Caki2 (cell line): ENCODE measurements at places on chromosomes 5 and 9. TPM values are rescaled to one million over a fixed set of nuclear protein-coding genes. Genes with fewer than 3 reads are reported as not detected.

DNA sequence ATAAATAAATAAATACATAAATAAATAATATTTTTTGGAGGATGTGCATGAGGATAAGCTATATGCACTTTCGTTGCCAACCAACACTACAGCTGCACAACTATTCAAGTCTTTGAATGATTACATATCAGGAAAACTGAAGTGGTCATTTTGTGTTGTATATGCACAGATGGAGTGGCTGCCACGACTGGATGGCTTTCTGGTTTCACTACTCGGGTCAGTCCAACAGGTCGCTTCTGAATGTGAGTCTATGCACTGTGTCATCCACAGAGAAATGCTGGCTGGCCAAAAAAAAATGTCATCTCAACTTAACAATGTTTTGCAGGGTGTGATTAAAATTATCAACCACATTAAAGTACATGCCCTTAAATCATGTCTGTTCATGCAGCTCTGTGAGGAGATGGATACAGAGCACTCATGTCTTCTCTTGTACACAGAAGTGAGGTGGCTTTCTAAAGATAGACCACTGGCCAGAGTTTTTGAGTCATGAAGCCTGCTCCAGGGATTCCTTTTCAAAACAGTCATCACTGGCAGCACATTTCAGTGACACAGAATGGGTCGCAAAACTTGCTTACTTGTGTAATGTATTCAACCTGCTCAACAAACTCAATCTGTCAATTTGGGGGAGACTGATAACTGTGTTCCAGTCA lies 589.8 kb upstream of the CYLC2 start:
- no peak for DNase-seq

DNA sequence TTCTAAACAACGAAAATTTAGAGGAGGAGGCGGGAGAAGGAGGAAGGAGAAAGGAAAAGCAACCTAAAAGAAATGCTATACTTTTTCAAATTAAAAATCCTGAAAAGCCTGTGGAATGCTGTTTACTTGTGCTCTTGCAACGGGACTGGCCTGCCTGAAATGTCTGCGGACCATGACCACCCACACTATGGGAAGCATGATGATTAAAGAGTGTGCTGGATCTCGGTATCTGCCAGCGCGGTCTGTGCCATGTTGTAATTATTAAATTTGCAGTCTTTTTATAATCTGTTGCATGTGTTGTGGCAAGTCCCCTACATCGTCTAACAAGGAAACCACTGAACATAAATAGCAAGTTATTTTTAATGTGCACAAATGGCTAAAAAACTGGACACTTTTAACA lies 111.4 kb downstream of the FANCC start:
- DNase-seq: no peak

GRCh38 chr9:93041108-93041802 lies 17.2 kb upstream of the SUSD3 start:
- no peak for DNase-seq

DNA sequence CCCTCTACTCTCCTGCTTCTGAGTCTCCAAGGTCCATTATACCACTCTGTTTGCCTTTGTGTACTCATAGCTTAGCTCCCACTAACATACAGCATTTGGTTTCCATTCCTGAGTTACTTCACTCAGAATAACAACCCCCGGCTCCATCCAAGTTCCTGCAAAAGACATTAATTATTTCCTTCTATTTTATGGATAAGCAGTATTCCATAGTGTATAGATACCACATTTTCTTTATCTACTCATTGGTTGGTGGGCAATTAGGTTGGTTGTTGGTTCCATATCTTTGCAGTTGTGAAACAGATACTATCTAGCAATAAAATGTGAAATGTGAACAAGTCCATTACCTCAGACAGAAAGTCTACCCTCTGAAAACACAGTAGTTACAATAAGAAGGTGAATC lies 110.3 kb downstream of the DOCK8 start:
- DNase-seq: no peak

GRCh38 chr9:34125681-34126206 lies 754 bp downstream of the DCAF12 start:
- DNase-seq: no peak

DNA sequence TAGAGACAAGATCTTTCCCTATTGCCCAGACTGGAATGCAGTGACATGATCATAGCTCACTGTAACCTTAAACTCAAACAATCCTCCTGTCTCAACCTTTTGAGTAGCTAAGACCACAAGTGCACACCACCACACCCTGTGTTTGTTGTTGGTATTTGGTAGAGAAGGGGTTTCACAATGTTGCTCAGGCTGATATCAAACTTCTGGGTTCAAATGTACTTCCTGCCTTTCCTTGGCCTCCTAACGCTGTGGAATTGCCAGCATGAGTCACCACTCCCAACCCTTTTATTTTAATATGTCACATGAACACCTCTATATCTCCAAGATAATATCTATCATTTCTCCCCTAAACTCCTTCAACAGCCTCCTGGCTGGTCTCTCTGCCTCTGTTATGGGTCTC lies 719.0 kb downstream of the PTPRD start:
- peak; percentile 1 for DNase-seq

DNA sequence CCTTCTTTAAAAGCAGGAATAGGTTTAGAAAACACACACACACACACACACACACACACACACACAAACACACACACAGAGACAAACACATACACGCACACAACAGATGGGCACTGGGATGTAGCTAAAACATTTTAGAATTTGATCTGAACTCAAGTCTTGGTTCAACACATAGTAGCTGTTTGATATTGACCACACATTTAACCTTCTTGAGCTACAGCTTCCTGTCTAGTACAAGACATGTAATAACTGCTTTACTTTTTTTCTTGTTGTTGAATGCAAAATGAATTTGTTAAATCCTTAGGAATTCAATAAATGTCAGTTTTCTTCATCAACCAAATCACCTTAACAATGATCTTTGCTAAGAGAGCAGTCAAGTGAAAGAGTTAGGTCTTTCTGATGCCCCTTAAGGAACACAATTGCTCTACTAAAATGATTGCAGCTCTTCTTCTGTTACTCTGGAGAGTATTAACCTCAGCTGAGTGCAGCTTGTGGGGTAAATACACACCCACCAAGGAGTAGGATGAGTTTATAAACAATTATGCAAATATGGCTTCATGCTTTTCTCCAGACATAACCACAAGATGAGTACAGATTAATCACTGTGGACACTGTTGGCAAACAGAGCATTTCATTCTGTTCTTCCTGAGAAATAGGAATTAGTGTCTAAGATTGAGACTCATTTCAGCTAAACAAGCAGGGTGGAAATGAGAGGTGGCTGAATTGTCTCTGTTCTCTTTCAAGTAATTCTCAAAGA lies 302.9 kb upstream of the PAPPA start:
- DNase-seq: no peak

DNA sequence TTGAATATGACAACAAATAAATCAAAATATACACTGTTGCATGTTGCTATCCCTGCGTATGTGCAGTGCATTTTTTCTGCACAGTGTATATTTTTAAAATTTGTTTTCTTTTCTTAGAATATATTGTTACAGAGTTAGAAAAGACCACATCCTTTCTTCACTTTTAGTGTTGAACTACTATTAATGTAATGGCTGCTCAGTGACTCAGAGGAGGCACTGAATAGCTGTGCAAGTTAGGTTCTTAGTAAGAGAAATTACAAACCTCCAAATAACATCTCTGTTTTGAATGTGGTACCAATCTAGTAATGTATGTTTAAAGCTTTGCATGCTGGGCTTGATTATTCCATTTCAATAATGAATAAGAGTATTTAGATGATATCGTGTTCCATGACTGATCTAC lies 208.9 kb upstream of the PRR16 start:
- no peak for DNase-seq

RNF208 gene
- total RNA-seq: not detected in 2 replicates

PHF24 gene
- 0.07 and 0.20 TPM in 2 replicates for total RNA-seq

CDKN2B gene
- total RNA-seq: not detected in 2 replicates

AP3B1 gene
- total RNA-seq: 37.6 and 47.5 TPM in 2 replicates

ZNF483 gene
- 0.96 and 3.1 TPM in 2 replicates for total RNA-seq
